NCI-H1694 treated with DMSO at 0.1 percent for 48 hours (cell line): ENCODE measurements at places on chromosomes 2 and 18.
A peak's percentile ranks its signal among the peaks of the same experiment; 100 is the strongest.

DNA sequence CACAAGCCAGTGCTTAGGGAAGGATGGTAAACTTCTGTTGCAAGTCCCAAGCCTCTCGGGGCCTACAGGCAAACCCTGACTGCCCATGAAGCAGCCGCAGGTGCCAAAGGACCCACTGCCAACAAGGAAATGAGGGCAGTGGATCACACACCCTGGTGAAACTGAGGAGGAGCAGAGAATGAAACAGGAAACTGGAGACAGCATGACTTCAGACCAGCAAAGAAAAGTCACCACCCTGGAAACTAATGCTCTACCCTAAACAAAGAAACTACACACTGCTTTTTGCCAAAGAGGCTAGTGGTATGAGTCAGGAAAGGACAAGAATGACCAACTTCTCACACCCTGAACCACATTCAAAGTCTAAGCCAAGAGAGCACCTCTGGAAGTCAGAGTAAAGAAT is 97.2 kb downstream of the MYO5B start:
- DNase-seq: no peak

GRCh38 chr2:5693287-5694201 is 1.4 kb downstream of the SOX11 start:
- peak; percentile 56 for DNase-seq

DNA sequence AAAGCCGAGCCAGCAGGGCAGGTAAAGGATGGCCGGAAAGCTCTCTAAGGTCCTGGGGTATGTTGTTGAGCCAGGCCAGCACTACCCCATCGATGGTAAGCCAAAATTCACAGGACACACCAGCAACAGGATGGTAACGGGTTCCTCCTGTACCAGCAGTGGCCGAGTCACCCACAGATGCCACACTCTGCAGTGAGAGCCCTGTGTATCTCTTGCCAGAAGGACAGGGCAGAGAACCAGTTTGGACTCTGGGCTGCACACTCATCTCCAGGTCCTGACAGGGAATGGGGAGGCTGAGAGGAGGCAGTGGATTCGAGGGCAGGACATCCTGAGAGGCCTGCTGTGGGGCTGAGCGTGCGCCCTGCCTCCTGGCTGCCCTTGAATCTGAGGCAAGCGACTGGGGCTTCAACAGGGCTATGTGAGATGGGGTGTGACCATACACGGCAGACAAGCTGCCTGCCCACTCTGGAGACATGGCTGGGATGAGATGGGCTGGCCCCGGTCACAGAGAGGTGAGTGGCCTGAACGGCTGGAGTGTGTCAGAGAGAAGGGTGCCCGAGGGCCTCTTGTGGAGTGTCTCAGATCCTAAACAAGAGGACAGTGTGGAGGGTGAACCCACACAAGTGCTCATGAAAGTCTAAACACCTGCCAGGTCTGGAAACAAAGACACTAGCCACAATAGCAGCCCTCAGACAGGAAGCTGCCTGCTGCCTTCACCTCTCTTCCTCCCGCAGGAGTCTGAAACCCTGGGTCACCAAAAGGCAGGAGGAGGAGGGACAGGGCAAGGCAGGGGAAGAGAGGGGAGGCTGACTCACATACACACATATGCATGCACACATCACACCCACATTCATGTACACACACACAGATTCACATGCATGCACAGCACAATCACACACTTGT is 182.3 kb downstream of the LOXHD1 start:
- no peak for DNase-seq

GRCh38 chr18:8478968-8479370 is 130.3 kb upstream of the RAB12 start:
- DNase-seq: no peak

DNA sequence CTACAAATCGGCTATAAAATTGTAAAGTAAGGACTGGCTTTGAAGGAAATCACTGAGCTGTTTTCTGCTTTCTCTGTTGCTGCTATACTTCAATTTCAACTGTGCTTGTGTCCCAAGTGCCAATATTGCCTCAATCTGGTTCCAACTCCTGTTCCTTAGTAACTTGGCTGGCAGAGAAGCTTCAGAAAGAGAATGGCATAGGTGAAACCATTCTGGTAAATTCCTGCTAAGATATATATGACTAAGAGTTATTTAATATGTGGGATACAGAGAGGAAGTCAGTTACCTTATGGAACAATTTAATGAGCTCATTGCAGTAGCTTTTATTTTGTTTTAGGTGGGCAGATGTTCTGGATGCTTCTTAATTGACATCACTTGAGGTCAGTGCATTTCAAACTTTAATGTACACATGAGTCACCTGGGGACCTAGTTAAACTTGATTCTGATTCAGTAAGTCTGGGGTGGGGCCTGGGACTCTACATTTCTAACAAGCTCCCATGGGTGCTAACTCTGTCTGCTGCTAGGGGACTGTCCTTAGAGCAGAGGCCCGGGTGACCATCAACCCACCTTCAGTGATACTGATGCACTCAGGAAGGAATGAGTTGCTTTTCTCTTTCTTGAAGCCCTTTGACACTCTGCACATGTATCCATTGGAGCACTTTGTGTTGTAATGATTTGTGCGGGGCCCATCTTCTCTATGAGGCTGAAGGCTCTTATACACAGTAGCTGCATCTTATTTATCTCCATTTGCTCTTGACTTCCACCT is 47.6 kb downstream of the LIPG start:
- DNase-seq: no peak

GRCh38 chr2:3429066-3429610 is 49.6 kb downstream of the TRAPPC12 start:
- DNase-seq: no peak

DNA sequence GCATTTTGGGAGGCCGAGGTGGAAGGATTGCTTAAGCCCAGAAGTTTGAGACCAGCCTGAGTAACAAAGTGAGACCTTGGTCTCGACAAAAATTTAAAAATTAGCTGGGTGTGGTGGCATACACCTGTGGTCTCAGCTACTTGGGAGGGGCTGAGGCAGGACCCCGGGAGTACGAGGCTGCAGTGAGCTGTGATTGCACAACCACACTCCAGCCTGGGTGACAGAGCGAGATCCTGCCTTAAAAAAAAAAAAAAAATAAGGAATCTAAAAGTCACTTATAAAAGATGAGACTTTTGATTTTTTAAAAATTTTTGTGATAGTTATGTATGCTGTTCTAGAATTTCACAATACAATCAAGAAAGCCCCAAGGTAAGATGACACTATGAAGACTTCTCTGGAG is 33.1 kb downstream of the ID2 start:
- DNase-seq: no peak
